ENCODE measurements at places on chromosomes 3 and 15.

DNA sequence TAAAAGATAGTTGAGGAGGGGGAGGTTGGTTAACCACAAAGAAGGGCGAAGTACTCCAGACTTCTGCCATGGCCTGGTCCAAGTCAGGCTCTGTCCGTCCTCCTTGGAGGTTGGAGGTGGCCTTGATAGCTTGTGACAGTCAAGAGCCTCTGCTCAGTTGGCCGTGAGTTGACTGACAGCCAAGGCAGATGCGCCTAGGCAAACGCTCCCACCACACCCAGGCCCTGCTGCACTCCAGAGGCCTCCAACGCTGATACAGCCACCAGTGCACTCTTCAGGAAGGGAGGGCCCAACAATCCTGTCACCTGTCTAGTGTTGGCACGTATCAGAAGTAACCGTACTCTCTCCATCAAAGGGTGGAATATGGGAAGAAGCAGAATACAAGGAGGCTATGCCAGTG lies 9.3 kb downstream of the RBPMS2 start:
- no peak for DNase-seq

GRCh38 chr3:187641320-187642016 lies 28.7 kb downstream of the SST start:
- DNase-seq: no peak

DNA sequence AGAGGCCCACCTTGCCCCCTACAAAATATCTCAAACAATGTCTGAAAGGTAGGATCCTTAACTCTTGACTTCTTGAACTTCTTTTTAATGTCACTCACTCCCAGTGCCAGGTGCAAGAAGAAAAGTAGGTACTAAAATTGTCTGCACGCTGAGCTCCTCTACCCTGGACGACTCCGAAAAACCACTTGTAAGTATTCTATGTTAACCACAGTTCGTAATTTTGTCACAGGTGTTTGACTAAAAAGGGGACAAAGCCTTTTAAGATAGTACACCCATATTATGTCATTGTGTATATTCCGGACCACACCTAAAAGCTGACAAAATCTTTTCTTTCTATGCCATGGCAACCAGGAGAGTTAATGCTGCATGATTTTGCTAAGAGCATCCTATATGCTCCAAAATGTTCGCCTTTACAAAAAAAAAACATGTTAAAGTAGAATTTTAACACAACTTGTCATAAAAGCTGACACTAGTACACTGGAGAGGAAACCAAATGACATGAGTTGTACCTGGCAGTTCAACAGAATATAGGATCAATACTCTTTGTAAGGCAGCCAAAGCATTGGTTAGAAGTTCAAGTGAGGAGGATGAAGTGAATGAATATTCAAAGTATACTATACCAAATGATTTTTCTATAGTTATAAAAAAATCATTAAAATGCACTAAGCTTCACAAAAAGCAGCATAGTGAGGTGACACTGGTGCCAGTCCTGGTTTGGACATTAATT lies 210.5 kb downstream of the FOXP1 start:
- no peak for DNase-seq

- DNase-seq: no peak
These were observed 15.3 kb downstream of the USP3 start for GRCh38 chr15:63519548-63520178.

GRCh38 chr3:187434524-187434923 lies 66.3 kb downstream of the RTP4 start:
- DNase-seq: no peak

DNA sequence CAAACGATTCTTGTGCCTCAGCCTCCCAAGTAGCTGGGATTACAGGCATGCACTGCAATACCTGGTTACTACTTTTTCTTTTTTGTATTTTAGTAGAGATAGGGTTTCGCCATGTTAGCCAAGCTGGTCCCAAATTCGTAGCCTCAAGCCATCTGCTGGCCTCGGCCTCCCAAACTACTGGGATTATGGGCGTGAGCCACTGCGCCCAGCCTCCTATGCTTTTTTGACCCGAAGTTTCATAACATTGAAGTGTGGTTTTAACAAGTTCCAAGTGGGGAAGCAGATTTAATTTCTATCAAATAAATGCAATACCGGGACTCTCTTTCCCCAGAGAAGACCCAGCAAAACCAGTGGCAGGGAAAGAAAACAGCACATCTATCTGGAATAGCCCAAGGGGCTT lies 13.7 kb downstream of the SH3BP5 start:
- no peak for DNase-seq

- peak; percentile 51 for DNase-seq
These were observed 14.7 kb downstream of the RHOV start for GRCh38 chr15:40859206-40859851.
